ENCODE measurements at places on chromosomes 3 and 15.

GRCh38 chr3:107969994-107970819, 120.6 kb downstream of the CD47 start:
- no peak for DNase-seq

DNA sequence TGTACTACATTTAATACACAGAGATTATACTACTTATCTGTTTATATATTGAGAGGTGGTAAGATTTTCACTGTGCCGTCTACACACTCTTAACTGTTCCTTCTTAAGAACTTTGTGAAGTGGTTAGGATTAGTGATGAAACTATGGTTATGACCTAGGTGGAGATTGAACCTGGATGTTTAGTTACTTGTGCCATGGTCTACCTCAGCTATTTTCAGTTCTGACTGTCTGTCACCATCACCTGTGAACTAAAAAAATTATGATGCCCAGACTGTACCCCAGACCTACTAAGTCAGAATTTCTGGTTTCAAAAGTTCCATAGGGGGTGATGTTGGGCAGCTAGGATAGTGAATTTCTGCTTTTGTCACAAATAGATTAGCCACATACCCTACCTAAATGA, 6.4 kb downstream of the RASA2 start:
- DNase-seq: no peak

- DNase-seq: no peak
These were observed 10.1 kb upstream of the GPR171 start for GRCh38 chr3:151213151-151213550.

- DNase-seq: no peak
These were observed 1062.9 kb upstream of the EPHA6 start for GRCh38 chr3:95751509-95751908.

DNA sequence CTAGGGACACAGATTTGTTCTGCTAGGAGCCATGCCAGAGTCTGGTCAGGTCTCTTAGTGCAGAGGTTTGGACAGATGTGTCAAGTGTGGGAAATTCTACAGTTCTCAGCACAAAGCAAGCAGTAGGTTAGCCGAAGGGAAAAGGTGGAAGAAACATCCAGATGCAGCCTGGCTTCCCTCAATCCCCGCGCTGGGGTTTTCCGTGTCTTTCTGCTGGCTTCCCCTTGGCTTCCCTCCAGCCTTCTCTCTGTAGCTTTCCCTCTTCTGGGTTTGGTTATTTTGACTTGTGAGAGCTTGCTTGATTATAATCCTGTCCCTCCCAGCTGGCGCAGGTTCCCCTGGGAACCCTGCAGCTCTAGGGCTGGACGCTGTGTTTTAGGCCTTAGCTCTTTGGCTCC, 4.1 kb downstream of the TF start:
- no peak for DNase-seq

DNA sequence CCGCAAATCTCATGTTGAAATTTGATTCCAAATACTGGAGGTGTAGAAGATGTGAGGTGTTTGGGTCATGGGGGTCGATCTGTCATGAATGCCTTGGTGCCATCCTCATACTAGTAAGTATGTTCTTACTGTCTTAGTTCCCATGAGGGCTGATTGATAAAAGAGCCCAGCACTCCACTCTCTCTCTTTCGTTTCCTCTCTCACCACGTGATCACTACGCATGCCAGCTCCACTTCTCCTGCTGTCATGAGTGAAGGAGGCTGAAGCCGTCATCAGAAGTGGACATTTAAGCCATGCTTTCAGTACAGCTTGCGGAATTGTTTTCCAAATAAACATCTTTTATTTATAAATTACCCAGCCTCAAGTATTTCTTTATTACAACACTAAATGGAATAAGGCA, 6.1 kb downstream of the OR5H15 start:
- no peak for DNase-seq

- no peak for DNase-seq
These were observed 274.5 kb upstream of the C2CD4B start for GRCh38 chr15:62439543-62440016.

- DNase-seq: no peak
These were observed 19.8 kb upstream of the CHCHD6 start for GRCh38 chr3:126684218-126684751.

- DNase-seq: no peak
These were observed 52.8 kb upstream of the UTS2B start for GRCh38 chr3:191383124-191383523.

DNA sequence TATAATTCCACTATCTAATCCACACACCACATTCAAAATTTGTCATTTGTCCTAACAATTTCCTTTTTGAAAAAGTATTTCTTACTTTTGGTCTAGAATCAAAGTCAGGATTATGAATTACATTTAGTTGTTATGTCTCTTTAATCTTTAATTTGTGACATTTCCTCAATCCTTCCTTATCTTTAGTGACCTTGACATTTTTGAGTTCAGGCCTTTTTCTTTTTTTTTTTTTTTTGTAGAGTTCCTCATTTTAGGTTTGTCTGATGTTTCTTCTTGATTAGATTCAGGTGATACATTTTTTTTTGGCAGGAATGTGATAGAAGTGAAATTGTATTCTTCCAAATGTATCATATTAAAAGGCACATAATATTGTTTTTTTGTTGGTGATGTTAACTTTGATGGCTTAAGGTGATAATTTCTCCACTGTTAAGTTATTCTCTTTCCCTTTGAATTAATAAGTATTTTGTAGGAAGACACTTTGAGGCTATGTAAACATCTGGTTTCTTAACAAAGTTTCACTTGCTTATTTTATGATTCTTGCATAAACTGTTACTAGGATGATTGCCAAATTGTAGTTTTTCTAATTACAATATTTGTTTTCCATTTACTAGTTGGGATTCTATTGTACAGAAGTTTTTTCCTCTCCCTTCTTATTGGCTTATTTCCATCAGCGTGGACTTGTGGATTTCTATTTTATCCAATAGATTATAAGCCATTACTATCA, 16.3 kb downstream of the SLC35G2 start:
- DNase-seq: no peak

DNA sequence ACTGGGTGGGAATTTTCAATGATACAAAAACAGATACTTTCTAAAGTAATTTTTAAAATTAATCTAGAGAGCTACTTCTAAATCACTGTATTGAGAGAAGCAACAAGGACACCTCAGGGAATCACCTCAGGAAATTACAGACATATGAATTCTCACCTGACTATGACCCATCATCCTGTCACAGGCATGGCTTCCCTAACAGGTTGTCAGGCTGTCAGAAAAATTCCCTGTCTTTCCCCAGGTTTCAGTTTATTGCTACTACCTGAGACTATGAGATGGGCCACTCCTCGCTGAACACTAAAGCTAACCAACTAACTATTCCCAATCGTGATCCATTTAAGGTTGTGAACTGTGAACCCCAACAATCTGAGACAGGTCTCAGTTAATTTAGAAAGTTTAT, 66.1 kb downstream of the CD200 start:
- no peak for DNase-seq

- DNase-seq: peak; percentile 76
These were observed 15.5 kb downstream of the TATDN2 start for GRCh38 chr3:10263646-10264363.

DNA sequence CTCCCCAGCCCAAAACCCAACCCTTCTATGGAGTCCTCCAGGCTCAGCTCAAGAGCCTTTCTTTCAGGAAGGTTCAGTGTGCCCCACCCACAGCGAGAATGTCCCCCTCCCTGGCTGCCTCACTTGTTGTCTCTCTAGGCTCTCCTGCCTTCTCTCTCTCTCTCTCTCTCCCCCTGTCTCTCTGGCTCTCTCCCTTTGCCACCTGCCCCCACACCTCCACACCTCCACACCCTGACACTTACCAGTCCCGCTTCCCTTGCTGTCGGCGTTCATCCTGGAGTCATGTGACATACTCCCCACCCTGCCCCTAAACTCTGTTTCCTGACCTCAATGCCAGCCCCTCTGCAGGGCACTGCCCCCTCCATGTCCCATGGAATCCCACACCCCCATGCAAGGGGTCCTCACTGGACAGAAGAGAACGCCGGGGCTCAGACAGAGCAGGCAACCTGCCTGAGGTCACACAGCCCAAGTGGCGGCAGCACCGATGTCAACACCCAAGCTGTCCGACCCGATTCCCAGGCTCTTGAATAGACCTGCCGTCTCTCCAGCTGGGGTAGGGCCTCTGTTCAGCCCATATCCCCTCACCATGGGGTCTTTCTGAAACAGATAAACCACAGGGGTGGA, 28.5 kb upstream of the SLC6A6 start:
- DNase-seq: no peak

DNA sequence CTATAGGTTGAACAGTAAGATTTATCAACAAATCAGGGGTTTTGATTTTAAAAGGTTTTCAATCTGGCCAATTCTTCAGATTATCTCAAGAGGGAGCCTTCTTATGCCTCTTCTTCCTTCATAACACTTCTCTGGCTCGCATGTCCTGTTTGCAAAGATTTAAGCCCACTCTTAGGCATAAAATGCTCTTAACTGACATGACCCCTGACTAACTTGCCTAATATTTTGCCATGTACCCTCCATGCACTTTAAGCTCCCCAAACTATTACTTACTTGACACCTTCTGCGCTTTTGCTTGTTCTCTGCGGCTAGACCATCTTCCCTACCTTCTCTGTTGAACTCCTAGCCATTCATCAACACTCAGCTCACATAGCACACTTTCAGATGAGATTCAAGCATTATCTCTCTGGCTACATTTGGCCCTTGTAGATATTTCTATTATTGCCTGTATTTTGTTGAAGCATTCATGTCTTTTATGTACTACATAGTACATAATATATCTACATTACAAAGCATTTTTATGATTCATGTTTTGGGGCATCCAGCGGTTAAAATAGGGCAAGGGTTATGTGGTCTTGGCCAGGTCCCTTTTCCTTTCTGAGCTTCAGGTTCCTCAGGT, 1.0 kb upstream of the ARIH1 start:
- DNase-seq: no peak

- DNase-seq: no peak
These were observed 231.7 kb downstream of the ARPP21 start for GRCh38 chr3:35871009-35871408.

GRCh38 chr3:183626877-183627594, 8.4 kb upstream of the KLHL24 start:
- DNase-seq: no peak

GRCh38 chr15:93164409-93164808, 75.4 kb upstream of the RGMA start:
- no peak for DNase-seq

- no peak for DNase-seq
These were observed 2.1 kb downstream of the ATP11B start for GRCh38 chr3:182795389-182795782.

DNA sequence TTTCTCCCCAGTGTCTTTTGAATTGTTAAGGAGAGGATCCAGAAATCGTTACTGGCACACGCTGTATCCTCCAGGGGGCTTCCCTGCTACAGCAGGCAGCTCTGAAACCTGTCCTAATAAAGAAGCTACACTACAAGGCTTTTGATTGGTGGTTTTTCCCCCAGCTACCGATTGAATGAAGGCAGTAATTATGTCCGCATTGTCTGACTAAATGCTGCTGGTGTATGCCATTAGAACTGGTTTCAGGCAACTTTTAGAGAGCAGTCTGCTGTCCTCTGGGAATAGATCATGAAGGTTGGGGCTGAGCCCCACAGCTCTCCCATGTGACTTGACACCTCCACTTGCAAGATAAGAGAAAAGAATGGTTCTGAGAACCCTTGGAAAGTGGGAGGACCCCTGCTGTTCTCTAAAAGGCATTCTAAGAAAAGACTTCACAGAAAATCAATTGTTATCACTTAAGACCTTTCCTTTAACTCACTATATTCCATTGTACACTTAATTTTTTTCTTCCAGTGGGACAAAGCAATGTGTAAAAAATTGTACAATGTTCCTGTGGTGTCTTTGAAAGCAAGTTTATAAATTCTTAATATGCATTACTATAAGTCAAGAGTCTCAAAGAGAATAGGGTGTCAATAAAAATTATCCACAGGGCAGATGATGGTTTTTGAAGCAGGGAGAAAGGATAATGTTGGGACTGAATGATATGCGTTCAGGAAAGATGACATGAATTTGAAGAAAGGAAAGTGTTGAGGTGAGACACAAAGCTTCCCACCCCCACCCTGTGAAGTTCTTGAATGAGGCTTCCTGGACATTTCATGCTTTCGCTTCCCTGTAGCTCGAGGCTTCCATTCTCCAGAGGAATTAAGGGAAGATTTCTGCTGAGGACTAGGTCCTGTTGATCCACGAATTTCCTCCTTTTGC, 53.0 kb upstream of the DAZL start:
- no peak for DNase-seq

GRCh38 chr3:50147447-50147846, 7.7 kb upstream of the SEMA3F start:
- no peak for DNase-seq

- DNase-seq: no peak
These were observed 13.9 kb downstream of the FILIP1L start for GRCh38 chr3:100100425-100100824.

DNA sequence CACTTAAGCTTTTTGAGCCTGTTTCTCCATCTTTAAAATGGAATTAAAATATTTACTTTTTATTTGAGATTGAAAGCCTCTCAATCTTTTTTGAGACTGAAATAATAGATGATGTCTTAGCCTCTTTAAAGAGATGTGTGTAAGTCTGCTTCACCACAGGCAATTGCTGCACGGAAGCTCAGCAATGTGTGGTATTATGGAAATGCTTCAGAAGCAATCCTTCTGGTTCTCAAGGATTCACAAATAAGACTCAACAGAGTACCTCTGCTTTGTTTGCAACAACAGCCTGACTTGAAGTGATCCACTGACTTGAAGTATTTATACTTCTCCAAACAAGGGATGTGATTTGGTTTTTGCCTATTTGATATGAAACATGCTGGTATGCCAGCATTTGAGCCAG, 332.0 kb upstream of the RASGRP1 start:
- no peak for DNase-seq

- DNase-seq: no peak
These were observed 11.7 kb downstream of the EDEM1 start for GRCh38 chr3:5198986-5199731.

DNA sequence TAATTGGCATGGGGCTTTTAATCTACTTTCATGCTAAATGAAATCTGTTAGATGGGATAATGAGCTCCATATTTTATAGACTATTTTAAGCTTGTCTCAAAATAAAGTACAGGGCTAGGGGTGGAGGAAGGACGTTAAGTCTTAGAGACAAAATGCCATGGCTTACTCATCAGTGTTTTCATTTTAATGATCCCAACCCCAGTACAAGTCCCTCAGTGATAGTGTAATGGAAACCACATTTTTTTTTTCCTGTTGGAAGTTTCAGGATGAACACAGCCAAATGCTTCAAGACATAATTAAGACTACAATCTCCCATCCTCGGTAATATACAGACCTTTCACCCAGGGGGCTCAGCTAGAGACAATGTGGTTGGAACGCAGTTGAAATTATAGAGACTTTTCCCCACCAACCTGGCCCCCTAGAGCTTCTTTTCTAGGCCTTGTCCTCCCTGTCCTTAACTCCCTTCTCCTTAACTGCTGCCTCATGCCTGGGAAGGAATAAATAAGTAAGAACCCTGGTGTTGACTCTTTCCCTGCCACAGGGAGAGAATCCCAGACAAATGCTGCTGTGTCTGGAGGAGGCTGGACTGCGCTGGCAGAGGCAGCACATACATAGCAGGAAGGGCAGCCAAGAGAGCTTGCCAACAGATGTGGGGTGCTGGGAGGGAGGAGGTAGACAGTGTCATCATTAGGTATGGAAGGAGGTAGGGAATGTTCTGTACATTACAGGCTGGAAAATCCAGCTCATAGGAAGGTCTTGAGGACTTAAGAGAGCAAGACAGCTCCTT, 115.4 kb upstream of the ROPN1 start:
- no peak for DNase-seq
